ENCODE measurements at places on chromosomes 5 and 9. TPM values are rescaled to one million over a fixed set of nuclear protein-coding genes. Genes with fewer than 3 reads are reported as not detected.

The ATP10B gene
- total RNA-seq: not detected

DNA sequence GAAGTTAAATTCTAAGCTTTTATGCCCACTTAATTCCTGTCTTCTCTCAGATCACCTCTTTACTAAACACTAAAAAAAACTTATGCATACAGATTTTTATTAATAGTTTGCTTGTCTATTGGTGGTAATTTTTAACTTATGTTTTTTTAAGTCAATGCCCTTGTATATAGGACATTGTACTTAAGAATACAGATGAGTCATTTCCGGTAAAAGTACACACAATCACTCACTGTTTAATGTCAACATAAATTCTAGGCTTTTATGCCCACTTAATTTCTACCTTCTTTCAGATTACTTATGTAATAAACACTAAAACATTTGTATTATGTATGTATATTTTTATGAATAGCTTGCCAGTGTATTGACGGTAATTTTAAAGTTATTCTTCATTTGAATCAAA lies 872.8 kb upstream of the CDH9 start:
- no peak for DNase-seq

GRCh38 chr9:98038958-98039357 lies 17.6 kb upstream of the NANS start:
- no peak for DNase-seq

DNA sequence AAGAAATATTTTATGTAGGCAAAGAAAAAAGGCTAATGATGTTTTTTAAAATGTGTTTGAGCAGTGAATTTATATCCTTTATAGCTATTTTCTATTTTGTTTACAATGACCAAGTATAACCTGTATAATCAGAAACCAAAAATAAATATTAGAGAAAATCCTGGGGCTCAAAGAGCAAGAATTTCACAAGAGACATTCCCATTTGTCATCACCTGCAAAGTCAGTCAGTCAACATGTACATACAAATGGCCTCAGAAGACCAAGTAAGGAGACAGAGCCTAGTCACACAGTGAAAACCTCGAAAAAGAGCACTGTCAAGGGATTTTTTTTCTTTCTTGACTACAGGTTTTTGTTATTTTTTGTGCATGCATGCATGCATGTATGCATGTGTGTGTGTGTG lies 231.4 kb downstream of the GLIS3 start:
- no peak for DNase-seq
